ENCODE measurements at places on chromosomes 3 and 15.

DNA sequence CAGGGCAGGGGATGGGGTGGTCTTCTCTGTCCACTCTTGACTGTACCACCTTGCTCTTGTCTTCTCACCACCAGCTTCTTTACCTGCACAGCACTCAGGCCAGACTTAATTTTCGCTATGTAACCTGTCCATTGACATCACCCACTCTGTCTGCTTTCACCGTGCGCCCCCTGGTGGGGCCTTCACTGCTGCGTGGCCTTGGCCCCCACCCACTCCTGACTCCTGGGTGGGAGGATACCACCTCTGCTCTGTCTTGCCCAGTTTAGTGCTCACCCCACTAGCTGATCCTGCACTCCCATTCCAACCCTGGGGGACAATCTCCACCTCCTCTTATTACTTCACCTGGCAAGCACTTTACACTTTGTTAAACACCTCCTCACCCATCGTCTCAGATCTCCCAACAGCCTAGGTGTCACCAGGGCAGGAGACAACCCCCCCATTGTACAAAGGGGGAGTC lies 17.7 kb downstream of the PTH1R start:
- DNase-seq = peak; percentile 84

DNA sequence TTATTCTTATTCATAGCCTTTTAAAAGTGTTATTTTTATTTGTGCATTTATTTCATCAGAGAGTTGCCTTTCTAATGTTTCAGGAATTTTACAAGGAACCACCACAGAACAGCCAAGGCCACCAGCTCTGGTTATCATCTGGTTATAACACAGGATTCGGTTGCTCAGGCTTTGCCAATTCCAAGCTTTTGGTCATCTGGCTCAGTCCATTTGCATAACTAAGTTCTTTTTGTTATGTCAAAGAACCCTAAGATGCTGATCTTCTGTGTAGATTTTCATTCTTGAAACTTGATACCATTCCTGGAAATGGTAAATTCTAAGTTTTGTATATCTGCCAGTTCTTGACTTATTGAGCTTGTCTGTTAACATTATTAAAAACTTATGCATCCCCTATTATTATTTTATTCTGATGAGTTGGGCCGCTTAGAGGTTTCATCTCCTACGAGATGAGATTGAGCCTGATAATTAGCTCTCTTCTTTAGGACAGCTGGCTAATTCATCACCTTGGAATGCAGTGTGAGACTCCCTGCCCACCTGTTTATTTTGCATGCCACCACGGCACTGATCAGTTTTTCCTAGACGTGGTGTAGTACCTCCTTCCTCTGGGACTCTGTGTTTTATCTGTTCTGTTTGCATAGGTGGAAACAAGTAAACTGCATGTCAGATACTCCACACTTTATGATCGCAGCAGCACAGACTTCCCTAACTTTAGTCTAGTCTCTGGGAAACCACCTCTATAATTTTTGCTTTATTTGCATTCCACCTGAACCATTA lies 264.8 kb downstream of the SLCO3A1 start:
- no peak for DNase-seq

DNA sequence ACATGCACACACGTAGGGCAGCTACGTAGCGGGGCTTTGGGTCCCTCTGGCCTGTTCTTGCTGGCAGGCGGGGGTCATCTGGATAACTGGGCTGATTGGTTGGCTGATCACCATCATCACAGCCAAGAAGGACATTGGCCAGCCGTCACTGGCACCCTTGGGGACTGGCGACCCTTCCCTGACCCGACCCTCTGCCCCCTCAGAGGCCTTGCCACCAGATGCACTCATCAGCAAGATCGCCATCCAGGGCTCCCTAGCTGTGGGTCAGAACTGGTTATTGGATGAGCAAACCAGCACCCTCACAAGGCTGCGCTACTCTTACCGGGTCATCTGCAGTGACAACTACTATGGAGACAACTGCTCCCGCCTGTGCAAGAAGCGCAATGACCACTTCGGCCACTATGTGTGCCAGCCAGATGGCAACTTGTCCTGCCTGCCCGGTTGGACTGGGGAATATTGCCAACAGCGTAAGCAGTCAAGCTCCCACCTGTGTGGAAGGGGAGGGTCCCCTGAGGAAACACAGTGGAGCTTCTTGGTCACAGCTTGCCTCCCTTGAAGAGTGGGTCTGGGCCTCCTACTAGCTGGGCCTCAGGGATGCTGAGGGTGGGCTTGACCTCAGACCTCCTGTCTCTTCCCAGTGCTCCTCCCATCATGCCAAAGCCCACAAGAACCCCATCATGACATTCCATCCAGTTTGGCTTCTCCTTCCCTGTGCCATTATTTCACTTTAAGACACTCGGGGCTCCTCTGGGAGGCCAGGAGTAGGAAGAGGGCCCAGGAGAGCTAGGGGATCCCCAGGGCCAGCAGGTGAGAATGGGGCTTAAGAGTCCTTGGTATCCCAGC lies 2.4 kb downstream of the DLL4 start:
- DNase-seq = no peak

- DNase-seq = no peak
Observed at GRCh38 chr3:25412269-25412668, 15.8 kb upstream of the RARB start.

DNA sequence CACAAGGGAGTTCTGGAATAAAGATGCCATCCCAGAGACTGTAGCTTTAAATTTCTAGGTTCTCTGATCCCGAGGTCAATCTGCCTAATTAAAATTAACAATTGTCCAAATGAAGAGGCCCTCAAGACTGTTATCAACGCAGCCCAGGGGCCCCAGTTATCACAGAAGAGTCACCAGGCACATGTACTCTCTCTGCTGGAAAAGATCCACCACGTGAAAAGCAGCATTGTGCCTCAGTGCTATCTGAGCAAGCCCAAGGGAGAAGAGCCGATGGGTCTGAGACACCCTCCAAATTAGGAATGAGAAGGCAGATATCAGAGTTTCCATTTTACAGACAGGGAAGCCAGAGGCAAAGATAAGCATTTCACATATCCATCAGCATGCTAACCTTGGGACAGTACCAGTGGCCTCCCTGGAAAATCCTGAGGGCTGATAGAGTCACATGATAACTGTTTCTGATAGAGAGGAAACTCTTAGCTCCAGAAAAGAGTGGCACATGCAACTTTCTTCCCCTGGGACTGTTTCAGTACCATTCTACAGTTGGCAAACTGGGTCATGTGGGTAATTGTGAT lies 55.5 kb downstream of the ITGB5 start:
- no peak for DNase-seq

DNA sequence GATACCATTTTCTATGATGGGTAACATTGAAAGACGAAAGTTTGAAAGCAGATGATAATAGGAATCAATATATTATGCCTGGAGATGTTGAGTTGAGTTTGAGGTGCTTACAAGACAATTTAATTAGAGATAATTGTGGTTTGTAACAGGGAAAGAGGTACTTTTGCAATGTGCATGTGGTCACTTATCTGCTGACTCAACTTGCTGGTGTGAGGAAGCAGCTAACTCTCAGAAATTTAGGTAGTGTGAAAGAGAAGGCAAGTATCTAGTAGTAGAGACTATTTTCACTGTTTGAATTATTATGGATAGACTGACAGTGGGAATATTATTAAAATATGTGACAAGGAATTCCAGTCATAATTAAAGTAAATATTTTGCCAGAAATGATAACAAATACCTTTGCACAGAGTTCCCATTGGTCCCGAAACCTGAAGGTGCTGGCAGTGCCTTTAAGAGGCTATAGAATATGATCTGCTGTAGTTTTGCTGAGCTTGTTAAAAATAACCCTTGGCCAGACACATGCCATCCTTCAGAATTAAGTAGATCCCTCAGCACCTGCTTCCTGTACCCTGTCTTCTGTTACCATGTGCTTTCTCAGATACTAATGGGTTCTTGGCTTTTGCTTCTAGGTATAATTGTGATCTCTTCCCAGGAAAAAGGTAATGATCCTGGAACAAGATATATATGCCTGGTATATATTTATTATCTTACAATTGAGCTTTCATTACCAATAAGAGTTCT lies 315.9 kb downstream of the BCHE start:
- peak; percentile 87 for DNase-seq

DNA sequence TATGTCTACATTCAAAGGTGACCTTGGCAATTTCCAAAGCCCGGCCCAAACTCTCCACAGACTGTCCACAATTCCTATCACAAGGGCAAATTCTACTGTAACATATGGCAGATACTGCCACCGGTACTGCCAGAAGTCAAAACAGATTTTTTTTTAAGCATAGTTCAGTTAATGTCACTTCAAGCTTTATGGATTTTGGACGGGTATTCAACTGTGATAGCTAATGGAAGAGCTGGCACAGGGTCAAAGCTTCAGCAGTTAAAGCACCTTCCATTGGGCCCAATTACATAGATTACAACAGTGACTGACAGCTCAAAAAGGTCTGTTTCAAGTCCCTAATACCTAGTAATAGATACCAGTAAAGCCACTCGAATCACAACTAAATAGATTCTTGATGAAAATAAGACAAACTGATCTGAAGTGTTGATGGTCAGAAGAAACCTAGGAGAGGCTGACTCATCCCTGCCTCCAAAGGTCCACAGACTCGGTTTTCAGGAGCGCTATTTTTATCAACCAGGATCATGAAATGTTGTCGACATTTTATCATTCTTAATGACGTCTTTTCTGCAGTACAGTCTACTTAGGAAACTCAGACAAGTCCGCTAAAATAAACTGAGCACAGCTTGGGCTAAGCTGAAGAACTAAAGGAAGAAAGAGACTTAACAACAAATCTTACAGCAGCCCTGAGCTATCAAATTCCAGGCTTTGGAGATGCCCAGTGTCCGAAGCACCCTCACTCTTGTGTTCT lies 38.7 kb downstream of the ANXA2 start:
- DNase-seq = no peak

DNA sequence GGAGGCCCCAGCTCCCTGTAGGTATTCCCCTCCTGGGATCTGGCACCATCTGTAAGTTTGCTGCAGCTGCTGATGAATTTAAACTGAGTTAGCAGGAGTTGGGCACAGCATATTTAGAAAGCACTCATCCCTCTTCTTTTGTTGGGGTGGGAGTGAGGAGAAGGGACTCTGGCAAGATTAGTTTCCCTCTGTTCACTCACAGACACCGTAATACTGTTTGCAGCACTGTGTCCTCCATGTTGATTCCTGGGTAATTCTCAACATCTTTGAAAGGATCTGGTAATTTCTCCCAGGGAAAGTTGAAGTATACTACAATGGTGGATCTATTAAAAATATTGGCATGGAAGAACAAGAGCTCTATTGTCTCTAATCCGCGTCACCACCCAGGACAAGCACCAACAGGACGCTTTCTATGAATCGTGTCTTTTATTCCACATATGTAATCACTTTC lies 173.3 kb downstream of the RBMS3 start:
- DNase-seq = no peak
